ENCODE measurements at places on chromosomes 7 and 10.

DNA sequence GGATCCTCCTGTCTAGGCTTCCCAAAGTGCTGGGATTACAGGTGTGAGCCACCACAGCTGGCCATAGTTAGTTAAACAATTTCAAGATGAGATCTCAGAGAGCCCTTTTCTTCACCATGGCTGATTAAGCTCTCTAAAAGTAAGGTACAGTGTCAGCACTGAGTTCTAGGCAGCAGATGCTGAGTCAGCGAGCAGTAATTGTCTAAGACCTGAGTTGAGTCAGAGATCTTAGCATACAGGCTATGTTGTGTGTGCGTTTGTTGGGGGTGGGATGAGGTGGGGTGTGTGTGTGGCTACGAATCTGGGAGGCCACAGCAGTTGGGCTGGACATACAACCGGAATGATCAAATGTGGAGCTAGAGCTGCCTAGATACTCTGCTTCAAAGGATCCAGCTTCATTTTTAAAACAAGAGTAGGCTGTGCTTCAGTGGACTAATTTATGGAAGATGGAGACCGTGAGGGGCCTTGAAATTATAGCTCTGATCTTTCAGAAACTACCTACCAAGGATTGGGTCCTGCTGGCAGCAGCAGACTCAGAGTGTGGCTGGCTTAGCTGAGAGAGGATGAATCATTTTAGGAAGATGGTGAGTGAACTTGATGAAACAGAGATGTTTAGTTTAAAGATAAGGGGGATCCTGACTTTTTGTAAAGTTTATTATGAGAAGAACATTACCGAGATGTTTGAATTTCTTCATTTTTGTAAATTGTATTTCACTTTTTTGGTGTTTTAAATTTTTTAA lies 17.5 kb upstream of the MTPN start:
- no peak for DNase-seq

- DNase-seq = no peak
Measured at GRCh38 chr10:35463105-35463867, 127.0 kb downstream of the CCNY start.

- no peak for DNase-seq
Measured at GRCh38 chr10:13518076-13518692, 10.6 kb downstream of the BEND7 start.

DNA sequence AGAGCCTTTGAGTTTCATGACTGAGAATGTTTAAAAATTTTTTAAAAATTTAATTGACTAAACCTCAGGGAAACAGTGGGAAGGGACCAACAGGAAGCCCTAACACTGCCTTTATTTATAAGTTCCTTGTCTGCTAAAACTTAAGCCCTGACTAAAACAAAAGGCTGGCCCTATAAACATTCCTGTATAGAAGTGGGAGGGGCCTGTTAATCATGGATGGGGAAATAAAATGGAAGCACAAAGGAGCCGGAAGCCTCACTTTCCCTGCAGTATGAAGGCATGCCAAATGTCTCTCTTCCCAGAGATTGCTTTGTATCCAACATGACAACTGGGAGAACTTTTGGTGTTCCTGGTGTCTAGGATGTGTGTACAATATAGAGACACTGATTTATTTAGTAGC lies 66.0 kb downstream of the VPS50 start:
- no peak for DNase-seq

- DNase-seq = no peak
Measured at GRCh38 chr10:46304062-46304461, 17.3 kb downstream of the ANTXRL start.

DNA sequence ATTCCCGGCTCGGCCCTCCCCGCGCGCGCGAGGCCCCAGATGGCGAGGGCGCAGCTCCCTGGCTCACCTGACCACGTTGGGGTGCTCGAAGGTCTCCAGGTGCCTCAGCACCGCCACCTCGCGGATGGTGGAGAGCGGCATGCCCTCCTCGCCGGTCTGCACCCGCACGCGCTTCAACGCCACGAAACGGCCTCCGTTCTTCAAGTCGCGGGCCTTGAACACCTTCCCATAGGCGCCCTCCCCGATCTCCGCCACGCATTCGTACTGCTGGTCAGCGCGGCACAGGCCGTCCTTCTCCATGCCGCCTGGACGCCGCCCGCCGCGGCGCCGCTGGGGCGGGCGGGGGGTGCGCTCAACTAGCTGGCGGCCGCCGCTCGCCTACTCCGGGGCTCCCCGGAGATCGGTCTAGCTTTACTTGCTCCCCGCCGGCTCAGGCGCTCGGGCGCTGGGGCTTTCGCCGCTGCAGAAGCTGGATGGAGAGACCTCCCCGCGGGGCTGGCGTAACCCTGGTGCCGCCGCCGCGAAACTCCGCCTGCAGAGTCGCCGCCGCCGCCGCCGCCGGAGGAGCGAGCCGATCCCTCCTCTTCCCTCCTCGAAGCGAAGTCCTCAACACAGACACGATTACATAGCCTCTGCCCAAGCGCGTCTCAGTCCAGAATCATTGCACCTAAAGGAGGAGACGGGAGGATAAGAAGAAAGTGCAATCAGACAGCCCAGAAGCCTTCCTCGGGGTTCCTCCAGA lies 3.2 kb downstream of the CDK6 start:
- DNase-seq = peak; percentile 32

GRCh38 chr7:147081117-147081516 lies 964.5 kb downstream of the CNTNAP2 start:
- DNase-seq = no peak

DNA sequence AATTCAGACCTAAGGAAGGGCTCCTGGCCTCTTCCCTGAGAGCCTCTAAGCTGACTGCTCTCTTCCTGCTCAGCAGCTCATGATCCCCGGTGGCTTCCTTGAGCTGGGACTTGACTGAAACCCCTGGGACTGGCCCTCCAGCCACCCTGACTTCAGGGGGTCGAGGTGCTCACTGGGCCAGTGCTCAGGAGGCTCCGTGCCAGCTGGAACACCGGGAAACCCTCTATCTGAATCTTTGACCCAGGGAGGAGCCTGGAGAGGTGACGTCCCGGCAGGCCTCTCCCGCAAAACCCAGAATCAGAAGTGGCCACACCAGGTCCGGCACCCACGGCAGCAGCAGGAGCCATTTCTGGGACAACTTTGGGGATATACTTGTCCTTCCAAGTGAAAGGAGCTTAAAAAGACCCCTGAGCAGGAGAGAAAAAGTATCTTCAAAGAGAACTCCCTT lies 110.7 kb downstream of the WDR37 start:
- DNase-seq = no peak
